Right lung (tissue), 10 donors: ENCODE measurements at places on chromosomes 3 and 15. TPM values are rescaled to one million over a fixed set of nuclear protein-coding genes. Genes with fewer than 3 reads are reported as not detected.

Gene FAM107A
- 0.82 TPM for polyA plus RNA-seq

Gene A4GNT
- 0.37 TPM for polyA plus RNA-seq

Gene GLDN
- polyA plus RNA-seq = 0.20 TPM

Gene GDPGP1
- polyA plus RNA-seq = 1.7 TPM

Gene EHHADH
- 7.9 TPM for polyA plus RNA-seq

Gene MESP1
- not detected for polyA plus RNA-seq

Gene KLHL40
- polyA plus RNA-seq = not detected

Gene TMEM212
- polyA plus RNA-seq = 2.6 TPM

Gene KIF7
- 11.2 TPM for polyA plus RNA-seq

Gene CYP1A2
- 0.32 TPM for polyA plus RNA-seq

Gene MNS1
- 30.3 TPM for polyA plus RNA-seq

Gene GP5
- polyA plus RNA-seq = 0.65 TPM

Gene RPLP1
- polyA plus RNA-seq = 1,634 TPM

Gene MAP1A
- polyA plus RNA-seq = 7.4 TPM

Gene RTP3
- not detected for polyA plus RNA-seq

Gene RASL12
- polyA plus RNA-seq = 94.9 TPM

Gene MYL3
- 25.7 TPM for polyA plus RNA-seq

Gene RAB43
- polyA plus RNA-seq = 8.1 TPM

Gene CHCHD4
- polyA plus RNA-seq = 14.5 TPM

Gene PLEKHO2
- 19.6 TPM for polyA plus RNA-seq

Gene CLDN18
- 51.3 TPM for polyA plus RNA-seq

Gene MORC1
- polyA plus RNA-seq = not detected

Gene PYGO1
- polyA plus RNA-seq = 19.5 TPM

Gene TXNRD3
- 21.9 TPM for polyA plus RNA-seq

Gene CADPS
- polyA plus RNA-seq = 3.3 TPM

Gene ZPLD1
- polyA plus RNA-seq = not detected

Gene RETNLB
- polyA plus RNA-seq = not detected

Gene GOLGA8H
- 2.4 TPM for polyA plus RNA-seq

Gene HGD
- polyA plus RNA-seq = 0.48 TPM

Gene CD86
- polyA plus RNA-seq = 3.3 TPM

Gene SEMA5B
- 5.8 TPM for polyA plus RNA-seq

Gene CNTN6
- 9.5 TPM for polyA plus RNA-seq

Gene SPINK8
- not detected for polyA plus RNA-seq

Gene IREB2
- 83.6 TPM for polyA plus RNA-seq

Gene TMEM207
- polyA plus RNA-seq = 0.17 TPM

Gene GAP43
- 0.80 TPM for polyA plus RNA-seq

Gene CIDEC
- not detected for polyA plus RNA-seq

Gene CLDN16
- polyA plus RNA-seq = 0.25 TPM

Gene FAM3D
- 2.6 TPM for polyA plus RNA-seq

Gene EXD1
- polyA plus RNA-seq = not detected

Gene DENND6A
- 30.7 TPM for polyA plus RNA-seq

Gene SELENOS
- polyA plus RNA-seq = 47.3 TPM

Gene KBTBD13
- 0.96 TPM for polyA plus RNA-seq

Gene NMB
- polyA plus RNA-seq = 3.1 TPM

Gene CMTM8
- polyA plus RNA-seq = 12.2 TPM

Gene EOMES
- polyA plus RNA-seq = 0.68 TPM

Gene RBPMS2
- polyA plus RNA-seq = 7.2 TPM

Gene ABTB1
- polyA plus RNA-seq = 21.4 TPM

Gene DLG1
- 91.3 TPM for polyA plus RNA-seq

Gene C3orf33
- 8.0 TPM for polyA plus RNA-seq

Gene IGSF11
- 0.65 TPM for polyA plus RNA-seq

Gene ITGB5
- 58.0 TPM for polyA plus RNA-seq
